ENCODE measurements at places on chromosomes 2 and 18. TPM values are rescaled to one million over a fixed set of nuclear protein-coding genes. Genes with fewer than 3 reads are reported as not detected.

DNA sequence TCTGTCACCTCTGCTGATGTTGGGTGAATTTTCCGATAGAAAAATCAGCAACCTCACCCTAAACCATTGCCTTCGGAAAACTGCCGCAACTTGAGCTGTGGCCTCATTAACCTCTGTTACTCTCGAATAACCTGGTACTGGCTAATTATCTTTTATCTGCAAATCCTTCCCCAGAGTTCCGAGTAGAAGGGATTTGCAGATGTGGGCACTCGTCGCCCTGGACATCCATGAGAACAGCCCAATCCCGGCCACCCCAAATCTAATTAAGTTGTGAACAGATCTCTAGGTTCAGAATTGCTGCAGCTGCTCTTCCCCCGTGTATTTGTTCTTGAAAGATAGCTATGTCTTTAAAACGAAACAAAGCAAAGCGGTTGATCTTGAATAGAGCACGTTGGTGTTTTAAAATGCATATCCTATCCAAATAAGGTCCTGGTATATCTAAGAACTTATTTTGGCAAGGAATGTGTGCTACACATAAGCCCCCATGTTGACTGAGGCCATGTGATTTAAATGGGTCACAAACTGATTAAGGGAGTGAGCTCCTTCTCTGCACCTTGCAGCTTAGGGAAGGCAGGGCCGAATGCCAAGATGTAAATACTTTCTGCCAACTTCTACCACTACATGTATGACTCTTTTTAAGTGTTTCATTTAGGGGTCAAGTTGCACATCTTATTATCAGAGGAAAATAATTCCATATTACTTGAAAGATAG is 88.2 kb downstream of the MTCL1 start:
- no peak for DNase-seq

- no peak for DNase-seq
Observed at GRCh38 chr18:22796113-22796512, 137.0 kb upstream of the RBBP8 start.

SNRNP200 gene
- total RNA-seq, result 94.3 TPM

DNA sequence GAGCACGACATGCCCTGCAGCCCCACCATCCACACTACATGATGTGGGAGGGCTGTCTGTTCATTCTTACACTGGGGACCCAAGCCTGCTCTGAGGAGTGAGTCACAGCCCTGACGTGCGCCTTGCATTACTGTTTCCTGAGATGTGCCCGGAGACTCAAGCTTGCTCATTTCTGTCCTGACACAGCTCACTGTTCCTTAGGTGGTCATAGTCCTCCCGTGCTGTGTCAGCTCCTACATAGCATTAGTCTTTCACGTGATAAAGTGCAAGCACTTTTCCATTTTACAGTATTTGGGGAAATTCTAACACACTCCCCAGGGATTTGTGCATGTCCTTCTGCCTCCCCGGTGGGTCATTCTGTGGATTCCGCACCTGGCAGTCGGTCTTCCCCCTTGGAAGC is 46.2 kb upstream of the TRIM43B start:
- no peak for DNase-seq

GRCh38 chr2:241752253-241752652 is 17.8 kb downstream of the D2HGDH start:
- DNase-seq, result no peak

TXNDC2 gene
- total RNA-seq, result not detected

DNA sequence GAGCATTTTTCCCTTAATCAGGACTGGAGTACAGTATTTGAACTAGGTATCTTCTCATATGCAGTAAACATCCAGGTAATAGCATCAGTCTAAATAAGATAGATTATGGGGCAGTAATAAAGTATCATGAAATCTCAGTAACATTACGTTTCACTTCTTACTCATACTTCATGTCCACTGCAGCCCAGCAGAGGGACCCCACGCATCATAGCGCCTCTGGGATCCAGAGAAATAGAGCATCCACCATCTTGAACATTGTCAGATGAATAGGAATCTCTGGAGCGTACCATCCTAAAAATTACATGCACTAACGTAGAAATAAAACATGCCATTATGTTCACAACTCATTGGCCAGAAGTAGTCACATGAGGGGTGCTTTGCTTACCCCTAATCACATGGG is 499.0 kb downstream of the CPS1 start:
- peak; percentile 50 for DNase-seq

GRCh38 chr2:26541401-26542193 is 63.7 kb upstream of the OTOF start:
- no peak for DNase-seq

- DNase-seq, result no peak
Observed at GRCh38 chr2:84306361-84306760, 152.7 kb downstream of the SUCLG1 start.

DNA sequence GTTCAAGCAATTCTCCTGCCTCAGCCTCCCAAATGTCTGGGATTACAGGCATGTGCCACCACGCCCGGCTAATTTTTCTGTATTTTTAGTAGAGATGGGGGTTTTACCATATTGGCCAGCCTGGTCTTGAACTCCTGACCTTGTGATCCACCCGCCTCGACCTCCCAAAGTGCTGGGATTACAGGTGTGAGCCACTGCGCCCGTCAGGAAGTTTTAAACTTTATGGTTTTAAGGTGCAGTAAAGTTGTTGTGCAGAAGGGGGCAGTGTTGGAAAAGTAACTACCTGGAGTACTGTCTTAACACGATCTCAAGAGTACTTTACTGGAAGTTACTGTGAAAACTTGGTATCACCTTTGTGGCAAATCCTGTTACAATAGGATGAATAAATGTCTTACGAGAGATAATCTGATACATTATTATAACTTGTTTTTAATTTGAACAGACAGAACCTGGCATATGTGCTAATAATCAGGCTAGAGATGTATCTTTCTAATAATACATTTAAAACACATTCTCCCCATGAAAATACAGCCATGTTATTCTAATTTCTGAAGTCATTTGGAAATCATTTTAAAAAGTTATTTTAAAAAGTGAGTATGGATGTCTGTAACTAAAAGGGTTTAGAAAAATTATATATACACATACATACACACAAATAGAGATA is 10.8 kb downstream of the SPDYA start:
- DNase-seq, result peak; percentile 63

DNA sequence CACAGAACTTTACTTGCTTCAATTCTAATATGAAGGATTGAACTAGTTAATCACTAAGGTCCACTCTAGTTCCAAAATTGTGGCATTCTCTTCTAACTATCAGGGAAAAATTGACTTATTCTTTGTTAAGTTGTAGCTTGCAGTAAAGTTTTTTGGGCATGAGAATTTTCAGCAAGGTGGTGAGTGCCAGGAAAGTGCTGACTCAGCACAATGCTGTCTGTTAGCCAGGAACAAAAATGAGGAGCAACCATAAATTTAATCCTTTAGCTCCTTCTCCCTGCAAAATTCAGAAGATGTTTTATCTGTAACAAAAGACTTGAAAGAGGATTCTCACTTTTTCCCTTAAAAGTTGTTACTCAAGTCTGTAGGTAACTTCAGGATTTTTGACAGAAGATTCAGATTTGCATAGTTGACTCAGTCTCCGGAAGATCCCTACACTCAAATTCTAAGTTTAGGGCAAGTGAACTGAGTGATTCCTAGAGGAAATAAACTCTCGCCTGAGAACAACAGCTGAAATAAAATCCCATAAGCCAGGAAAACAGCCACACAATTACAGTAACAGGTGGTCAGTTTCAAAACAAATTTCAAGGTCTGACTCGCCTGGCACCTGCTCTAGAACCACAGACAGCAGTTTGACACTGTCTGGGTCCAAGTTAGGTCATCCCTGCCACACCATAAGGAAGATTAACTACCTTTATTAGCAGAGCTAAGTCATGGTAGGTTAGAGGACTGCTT is 20.2 kb upstream of the DARS1 start:
- DNase-seq, result no peak

IGFBP2 gene
- 371 TPM for total RNA-seq

IL1A gene
- total RNA-seq, result 3.2 TPM

RAX gene
- 78.1 TPM for total RNA-seq

INPP5D gene
- 4.2 TPM for total RNA-seq

SLC11A1 gene
- not detected for total RNA-seq

GRCh38 chr2:132549935-132550670 is 119.9 kb downstream of the LYPD1 start:
- DNase-seq, result no peak

DNA sequence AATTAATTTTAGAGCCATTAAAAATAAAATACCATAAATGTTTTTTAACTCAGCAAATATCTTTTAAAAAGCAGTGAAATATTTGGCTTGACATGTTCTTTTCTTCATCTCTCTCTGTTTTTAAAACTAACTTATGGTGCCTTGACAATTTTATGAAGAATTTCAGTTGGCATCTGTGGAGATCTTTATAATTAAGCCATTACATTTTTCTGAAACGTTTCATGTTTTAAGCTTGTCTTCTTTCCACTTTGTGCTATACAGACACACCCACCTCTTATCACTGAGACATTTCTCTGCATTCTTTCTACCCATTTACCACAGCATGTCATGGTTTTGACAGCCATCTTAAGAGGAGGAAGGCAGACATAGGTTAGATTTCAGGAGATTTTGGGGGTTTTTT is 915.1 kb upstream of the FSHR start:
- DNase-seq, result no peak
